MCF 10A (cell line): ENCODE measurements at places on chromosomes 6 and 20. TPM values are rescaled to one million over a fixed set of nuclear protein-coding genes. Genes with fewer than 3 reads are reported as not detected.

GRCh38 chr6:72064399-72064975 is 178.1 kb downstream of the RIMS1 start:
- DNase-seq: no peak

DNA sequence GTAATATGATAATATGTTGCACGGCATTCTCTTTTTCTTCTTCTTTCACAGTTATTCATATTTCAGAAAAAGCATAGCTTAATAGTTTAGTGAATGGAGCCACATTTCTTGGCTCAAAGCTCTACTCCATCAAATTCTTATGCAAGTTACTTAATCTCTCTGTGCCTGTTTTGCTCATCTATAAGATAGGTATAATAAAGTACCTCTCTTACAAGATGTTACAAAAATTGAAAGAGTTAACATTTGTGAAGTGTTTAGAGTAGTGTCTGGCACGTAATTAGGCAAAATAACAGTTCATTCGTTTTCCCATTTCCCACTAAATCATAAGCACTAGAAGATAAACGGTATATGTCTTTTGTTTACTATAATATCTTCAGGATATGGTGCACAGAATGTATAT is 1304.4 kb upstream of the EYS start:
- no peak for DNase-seq

- DNase-seq: no peak
These were observed 22.1 kb downstream of the BACH2 start for GRCh38 chr6:90274451-90275030.

DNA sequence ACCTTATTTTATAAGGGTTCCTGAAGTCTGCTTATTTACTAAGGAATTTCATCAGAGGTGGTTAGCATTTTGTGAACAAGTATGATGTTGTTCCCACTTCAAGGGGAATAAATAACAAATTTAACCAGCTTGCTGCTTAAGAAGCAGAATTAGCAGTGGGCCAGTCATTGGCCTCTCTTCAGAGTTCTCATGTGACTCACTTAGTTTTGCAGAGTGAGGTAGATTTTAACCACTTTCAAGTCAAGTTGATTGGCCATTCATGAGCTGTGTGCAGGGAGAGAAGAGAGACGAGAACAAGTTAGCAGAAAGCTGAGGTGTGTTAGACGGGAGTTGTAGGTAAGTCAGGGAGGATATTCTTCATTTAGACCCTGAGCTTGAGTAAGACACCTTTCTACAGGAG is 18.1 kb downstream of the TOP1 start:
- peak; percentile 27 for DNase-seq

- DNase-seq: no peak
These were observed 255.8 kb upstream of the RAB32 start for GRCh38 chr6:146287691-146288369.

- peak; percentile 64 for DNase-seq
These were observed 610.3 kb downstream of the RNF144B start for GRCh38 chr6:18997375-18997826.

DNA sequence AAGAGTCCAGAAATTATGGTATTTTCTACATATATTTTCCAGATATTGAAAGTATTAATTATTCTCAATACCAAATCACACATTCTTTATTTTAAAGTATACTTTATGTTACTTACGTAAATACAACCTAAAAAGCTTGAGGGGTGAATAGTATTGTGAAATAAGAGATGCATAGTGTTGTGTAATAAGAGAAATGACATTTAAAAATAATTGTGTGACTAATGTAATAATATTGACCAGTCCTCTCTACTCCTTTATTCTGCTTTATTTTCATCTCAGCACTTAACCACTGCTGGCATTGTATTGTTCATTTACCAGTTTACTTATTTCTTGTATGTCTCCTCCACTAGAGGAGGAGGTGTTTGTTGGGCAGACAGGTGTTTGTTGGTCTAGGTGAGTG is 135.6 kb downstream of the EYA4 start:
- DNase-seq: no peak

DNA sequence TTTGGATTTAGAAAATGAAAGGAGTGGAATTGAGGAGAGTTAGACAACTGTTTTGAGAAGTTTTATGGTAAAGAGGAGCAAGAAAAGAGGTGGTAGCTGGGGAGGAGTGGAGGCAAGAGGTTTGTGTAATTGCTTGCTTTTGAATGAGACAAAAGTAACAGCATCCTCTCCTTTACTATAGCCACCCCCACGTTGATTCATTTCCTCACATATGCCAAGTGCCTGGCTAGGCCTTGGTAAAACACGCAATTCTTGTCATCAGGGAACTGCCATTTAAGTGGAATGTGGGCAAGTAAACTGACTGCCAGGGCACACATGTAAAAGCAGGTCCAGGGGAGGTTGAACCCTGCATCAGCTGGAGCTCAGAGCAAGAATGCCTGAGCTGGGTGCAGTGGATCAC is 4.1 kb downstream of the MTRES1 start:
- DNase-seq: no peak

- DNase-seq: no peak
These were observed 21.2 kb upstream of the ELOVL5 start for GRCh38 chr6:53369876-53370515.

DNA sequence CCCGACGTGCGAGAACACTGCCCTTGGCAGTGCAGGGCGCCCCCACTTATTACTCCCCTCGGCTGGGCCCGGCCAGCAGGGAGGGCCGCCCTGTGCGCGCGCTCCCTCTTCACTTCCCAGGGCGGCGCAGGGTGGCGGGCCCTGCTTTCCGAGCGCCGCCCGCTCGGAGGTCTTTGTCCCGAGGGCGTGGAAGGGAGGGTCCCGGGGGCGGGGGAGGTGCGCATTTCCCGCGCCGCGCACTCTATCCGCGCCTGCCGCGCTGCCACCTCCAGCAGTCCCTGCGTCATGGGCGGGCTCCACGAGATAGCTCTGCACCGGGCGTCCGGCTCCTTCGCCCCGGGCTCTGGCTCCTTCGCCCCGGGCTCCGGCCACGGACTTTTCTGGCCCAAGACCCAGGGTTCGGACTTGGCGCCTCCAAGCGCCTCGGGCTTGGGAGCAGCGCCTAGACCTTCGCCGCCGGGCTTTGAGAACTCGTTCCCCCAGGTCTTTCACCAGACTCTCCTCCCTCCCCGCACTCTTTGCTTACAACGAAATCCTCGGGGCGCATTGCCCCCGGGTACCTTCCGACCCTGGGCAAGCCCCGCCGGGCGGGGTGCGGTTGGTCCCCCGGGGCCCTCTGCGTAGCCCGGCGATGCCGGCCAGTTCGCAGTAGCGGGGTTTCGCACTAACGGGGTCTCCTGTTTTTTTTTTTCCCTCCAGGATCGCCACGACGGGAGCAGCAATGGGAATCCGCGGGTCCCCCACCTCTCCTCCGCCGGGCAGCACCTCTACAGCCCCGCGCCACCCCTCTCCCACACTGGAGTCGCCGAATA is 1.6 kb downstream of the TFAP2C start:
- DNase-seq: no peak

DNA sequence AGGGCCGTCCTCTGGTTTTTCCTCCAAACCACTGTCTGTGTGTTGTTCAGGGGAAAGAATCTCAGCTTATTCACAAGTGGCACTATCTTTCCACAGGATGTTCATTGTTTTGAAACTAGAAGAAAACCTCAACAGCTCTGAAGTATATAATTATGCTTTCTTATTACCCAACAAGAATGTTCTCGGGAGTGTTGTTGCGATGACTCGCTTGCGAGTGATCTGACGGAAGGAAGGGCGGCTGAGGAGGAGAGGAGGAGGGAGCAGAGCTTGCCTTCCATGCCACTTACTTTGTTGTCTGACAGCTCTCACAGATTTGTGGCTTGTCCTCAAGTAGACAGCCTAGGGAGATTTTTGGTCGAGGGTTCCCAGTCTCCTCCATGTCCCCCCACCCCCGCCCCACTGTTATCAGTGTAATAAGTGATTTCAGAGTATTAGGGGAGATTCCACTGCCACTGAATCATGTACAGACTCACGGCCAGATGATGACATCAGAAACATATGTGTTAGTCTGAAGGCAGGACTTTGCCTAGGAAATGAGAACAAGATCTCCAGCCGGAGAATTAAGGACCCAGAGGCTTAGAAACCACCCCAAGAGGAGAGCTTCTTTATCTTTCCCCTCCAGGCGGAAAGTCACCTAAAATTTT is 80.7 kb upstream of the CCN6 start:
- DNase-seq: peak; percentile 74

DNA sequence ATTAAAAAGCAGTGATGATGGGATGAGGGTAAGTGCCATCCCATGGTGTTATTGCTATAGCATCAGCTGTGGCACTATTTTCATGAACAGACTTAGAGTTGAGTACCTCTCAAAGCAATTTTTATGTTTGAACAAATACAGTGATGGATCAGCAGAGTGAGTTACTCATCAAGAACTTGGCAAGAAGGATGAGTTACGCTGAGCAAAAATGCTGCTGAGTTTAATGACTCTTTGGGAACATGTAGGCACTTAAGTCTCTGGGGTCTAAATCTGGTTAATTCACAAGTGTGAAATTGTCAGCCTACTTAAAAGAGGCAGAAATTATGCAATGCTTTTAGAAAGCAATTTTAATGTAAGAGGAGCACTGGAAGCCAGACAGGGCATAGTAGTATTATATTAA is 78.5 kb upstream of the AHI1 start:
- DNase-seq: peak; percentile 34

SIRPB2 gene
- total RNA-seq: 1.3 and 1.8 TPM in 2 replicates

LRP11 gene
- 38.1 and 46.1 TPM in 2 replicates for total RNA-seq

MAP1LC3A gene
- 10.5 and 10.7 TPM in 2 replicates for total RNA-seq
